Sigmoid colon (tissue), 7 donors: ENCODE measurements at places on chromosomes 12 and 14.

DNA sequence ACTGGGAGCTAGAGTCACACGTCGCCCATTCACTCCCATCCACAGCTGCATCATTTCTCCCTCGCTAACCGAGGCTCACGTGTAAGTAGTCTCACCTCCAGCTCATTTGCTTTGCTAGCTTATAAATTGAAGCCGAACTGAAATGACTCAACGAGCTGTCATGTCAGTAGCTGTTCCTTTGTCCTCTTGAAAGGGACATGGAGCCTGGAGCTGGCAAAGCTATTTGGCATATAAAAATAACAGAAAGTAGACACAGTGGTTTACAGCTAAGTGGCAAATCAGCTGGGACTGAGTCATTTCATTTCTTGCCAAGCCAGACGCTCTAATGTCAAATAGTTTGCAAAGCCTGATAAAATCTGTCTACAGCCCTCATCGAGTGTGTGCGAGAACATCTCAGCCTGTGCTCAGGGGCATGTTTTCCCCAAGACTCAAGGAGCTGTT, 114.4 kb upstream of the TMEM233 start:
- no peak for DNase-seq
- H3K27ac ChIP-seq: no peak overlapping the region
- no peaks in the 10 kb centered on the region for H3K4me1 ChIP-seq
- no peaks in the 10 kb centered on the region for H3K36me3 ChIP-seq
- H3K27me3 ChIP-seq: no peaks in the 10 kb centered on the region

GRCh38 chr14:41825622-41826021, 218.9 kb downstream of the LRFN5 start:
- no peak overlapping the region for H3K27ac ChIP-seq
- no peak for DNase-seq
- H3K27me3 ChIP-seq: no peaks in the 10 kb centered on the region
- no peak overlapping the region for H3K4me3 ChIP-seq

DNA sequence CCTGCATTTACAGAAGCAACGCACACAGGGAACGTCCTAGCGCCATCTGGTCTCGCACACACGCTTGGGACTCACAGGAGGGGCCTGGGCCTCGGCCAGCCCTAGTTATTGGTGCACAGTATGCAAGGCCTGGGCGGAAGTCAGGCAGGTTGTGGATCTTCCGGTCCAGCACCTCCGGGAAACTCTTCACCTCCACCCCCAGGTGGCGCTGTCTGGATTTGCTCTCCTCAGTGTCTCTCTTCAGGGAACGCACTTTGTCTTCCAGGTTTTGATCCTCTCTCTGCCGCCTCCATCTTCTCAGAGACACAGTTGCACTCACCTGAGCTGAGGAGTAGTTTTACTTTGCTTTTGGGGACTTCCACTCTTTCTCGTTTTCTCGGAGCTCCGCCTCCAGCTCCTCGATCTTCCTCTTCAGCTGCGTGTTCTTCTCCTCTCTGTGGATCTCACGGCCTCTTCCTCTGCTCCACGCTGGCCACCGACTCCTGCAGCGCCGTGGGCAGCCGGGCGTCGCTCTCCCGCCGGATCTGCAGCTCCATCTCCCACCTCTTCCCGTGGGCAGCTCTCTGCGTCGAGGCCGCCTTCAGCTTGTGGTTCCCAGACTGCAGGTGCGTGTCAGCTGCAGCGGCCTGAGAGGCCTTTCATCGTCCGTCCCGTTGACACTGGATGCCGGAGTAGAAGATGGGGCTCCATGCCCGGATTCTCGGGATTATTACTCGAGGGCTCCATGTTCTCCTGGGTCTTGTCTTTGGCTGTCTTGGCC, 933.8 kb downstream of the TMEM121 start:
- no peak overlapping the region for H3K4me3 ChIP-seq
- H3K27me3 ChIP-seq: no peaks in the 10 kb centered on the region
- no peak for DNase-seq
- H3K27ac ChIP-seq: no peak overlapping the region

- H3K4me3 ChIP-seq: peak overlapping the region; percentile 53
- DNase-seq: no peak
- no peaks in the 10 kb centered on the region for H3K27me3 ChIP-seq
- no peaks in the 10 kb centered on the region for H3K36me3 ChIP-seq
- H3K27ac ChIP-seq: peak overlapping the region; percentile 85
- H3K4me1 ChIP-seq: no peaks in the 10 kb centered on the region
Measured at GRCh38 chr14:63205044-63205575, 867 bp downstream of the RHOJ start.

GRCh38 chr14:35390577-35391387, 13.8 kb downstream of the NFKBIA start:
- peaks cover 27% of the 10 kb centered on the region for H3K4me1 ChIP-seq
- no peak overlapping the region for H3K27ac ChIP-seq
- no peak overlapping the region for H3K4me3 ChIP-seq
- no peaks in the 10 kb centered on the region for H3K27me3 ChIP-seq
- DNase-seq: no peak
- no peaks in the 10 kb centered on the region for H3K36me3 ChIP-seq

- H3K4me3 ChIP-seq: no peak overlapping the region
- no peak for DNase-seq
- peaks cover 9% of the 10 kb centered on the region for H3K4me1 ChIP-seq
- H3K27me3 ChIP-seq: no peaks in the 10 kb centered on the region
Measured at GRCh38 chr12:54156578-54156977, 32.2 kb downstream of the SMUG1 start.

DNA sequence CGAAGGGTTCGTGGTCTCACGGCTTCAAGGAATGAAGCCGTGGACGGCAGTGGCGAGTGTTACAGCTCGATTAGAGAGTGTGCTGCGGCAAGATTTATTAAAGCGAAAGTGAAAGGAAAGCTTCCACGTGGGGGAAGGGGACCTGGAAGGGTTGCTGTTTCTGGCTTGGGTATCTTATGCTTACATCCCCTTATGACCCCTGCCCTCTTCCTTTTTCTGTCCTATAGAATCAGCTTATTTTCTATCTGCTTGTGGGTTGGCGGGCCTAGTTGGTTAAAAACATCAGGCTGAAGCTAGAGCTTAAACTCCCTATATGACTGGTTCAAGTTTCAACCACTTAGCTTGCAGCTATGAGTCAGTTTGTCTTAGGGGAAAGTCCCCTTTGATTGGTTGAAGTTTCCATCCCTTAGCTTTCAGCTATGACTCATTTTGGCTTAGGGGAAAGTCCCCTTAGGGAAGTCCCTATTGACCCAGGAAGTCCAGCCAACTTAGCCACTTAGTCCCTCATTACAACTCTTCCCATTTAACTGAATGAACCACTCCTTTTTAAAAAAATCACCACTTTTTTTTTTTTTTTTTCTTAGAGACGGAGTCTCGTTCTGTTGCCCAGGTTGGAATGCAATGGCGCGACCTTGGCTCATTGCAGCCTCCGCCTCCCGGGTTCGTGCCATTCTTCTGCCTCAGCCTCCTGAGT, 1494.7 kb upstream of the TMEM132C start:
- H3K27me3 ChIP-seq: no peaks in the 10 kb centered on the region
- H3K4me3 ChIP-seq: peak overlapping the region; percentile 25
- H3K4me1 ChIP-seq: no peaks in the 10 kb centered on the region
- peak overlapping the region; percentile 21 for H3K27ac ChIP-seq
- H3K36me3 ChIP-seq: no peaks in the 10 kb centered on the region

DNA sequence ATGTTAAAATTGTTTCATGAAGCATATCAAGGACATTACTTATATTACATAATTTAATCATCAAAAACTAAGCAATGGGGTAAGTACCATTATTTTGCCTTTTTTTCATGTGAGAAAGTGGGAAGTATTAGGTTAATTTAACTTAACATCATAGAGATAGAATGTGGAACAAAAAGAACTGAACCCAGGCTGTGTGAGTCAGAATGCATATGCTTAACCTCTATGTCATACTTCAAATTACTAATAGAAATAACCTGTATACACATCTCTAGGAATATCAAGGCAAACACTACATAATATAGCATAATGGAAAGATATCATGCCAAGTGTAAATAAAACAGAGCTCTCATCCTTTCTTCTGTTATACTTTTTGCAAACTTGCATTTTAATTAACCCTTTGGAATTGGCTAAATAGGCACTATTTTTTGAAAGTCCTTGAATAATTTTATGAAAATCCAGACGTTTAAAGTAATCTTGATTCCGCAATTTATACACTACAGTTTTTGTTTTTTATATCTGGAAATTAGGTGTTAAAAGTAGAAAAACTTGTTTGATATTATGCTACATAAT, 777.7 kb downstream of the SLC6A15 start:
- no peak for DNase-seq
- no peak overlapping the region for H3K27ac ChIP-seq
- H3K4me3 ChIP-seq: no peak overlapping the region
- no peaks in the 10 kb centered on the region for H3K27me3 ChIP-seq

DNA sequence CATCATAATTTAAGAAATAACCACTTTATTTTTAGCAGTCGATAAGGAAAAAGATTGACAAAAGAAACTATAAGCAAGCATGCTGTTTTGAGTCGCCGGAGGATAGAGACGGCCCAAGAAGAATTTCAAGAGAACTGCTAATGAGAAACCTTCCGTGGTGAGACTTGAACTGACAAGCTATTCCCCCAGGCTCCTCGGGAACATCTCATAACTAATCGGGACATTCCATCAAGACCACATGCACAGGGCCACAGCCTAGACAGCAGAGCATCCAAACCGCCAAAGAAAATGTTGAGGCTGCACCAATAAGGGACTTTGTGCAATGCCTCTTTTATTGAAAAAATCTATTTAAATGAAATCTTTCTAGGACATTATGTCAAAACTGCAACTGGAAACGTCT, 51.0 kb downstream of the YEATS4 start:
- no peaks in the 10 kb centered on the region for H3K4me1 ChIP-seq
- no peaks in the 10 kb centered on the region for H3K36me3 ChIP-seq
- no peak overlapping the region for H3K27ac ChIP-seq
- DNase-seq: no peak

GRCh38 chr14:64388533-64389285, 556 bp downstream of the MTHFD1 start:
- peaks cover 18% of the 10 kb centered on the region for H3K4me1 ChIP-seq
- H3K36me3 ChIP-seq: no peaks in the 10 kb centered on the region
- peak overlapping the region; percentile 88 for H3K27ac ChIP-seq
- no peaks in the 10 kb centered on the region for H3K27me3 ChIP-seq

GRCh38 chr12:4049298-4050080, 176.3 kb upstream of the PARP11 start:
- no peaks in the 10 kb centered on the region for H3K27me3 ChIP-seq
- DNase-seq: no peak
- H3K4me1 ChIP-seq: no peaks in the 10 kb centered on the region
- no peaks in the 10 kb centered on the region for H3K36me3 ChIP-seq

DNA sequence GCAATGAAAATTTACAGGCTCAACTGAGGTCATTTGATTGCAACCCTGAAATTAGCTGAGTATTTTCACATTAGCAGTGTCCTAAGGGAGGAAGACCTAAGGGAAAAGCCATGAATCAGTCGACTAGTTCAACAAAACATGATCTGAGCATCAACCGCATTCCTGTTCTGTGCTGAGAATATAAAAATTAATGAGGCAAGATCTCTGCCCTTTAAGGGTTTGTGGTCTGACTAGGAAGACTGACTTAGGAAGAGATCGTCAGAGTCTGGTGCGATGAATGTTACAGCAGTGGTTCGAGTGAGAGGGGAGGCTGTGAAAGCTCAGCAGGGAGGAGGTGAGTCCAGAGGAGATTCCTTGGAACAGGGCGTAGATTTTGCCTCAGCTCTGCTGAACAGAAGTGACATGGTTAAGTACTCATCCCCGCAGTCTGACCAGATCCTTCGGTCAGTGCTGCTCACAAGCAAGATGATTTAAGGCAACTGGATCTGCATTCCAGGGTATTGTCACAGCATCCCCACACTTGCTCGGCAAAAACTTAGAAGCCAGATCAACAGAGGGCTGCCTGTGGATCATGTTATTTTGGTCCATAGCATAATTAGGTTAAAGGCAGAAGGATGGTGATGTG, 49.6 kb downstream of the BMAL2 start:
- no peaks in the 10 kb centered on the region for H3K4me1 ChIP-seq
- no peak overlapping the region for H3K27ac ChIP-seq
- no peaks in the 10 kb centered on the region for H3K36me3 ChIP-seq

DNA sequence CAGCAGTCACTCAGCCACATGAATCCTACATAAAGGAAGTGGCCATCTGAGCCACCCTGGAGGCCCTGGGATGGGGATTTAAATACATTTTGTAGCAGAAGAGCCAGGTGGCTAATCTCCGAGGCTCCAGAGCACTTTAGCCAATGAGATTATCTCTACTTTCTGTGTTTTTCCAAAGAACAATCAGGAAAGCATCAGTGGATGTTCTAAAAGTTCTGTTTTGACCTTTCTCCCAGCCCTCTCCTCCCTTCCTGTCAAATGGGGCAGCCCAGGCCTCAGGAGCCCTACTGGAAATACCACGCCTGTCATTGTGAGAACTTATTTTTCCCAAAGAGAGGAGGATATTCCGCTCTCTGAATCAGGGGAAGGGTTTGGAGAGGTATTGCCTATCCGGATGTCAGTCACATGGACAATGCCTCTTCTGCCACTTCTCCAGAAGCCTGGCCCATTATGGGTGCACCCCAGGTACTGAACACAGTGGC, 336.8 kb upstream of the FKBP4 start:
- no peaks in the 10 kb centered on the region for H3K27me3 ChIP-seq
- H3K36me3 ChIP-seq: peaks cover 81% of the 10 kb centered on the region
- no peaks in the 10 kb centered on the region for H3K4me1 ChIP-seq
- no peak overlapping the region for H3K27ac ChIP-seq
- no peak for DNase-seq
- H3K4me3 ChIP-seq: no peak overlapping the region

DNA sequence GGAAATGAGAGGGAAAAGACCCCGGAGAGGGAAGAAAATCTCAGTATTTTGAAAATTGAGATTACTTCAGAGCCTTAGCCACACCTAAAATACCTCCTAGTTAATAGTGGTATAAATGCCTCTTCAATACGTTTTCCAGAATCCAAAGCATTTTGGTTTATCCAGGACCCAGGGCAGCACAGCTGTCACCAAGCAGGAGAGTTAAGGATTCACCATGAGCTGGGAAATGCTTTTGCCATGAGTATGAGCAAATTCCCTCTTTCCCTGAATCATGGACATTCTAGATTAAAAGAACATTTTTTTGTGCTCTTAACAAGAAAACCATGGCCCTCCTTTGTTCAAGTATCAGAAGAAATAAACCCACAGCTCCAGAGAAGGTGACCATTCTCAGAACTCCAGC, 21.8 kb upstream of the RTRAF start:
- DNase-seq: no peak
- no peaks in the 10 kb centered on the region for H3K27me3 ChIP-seq
- H3K4me1 ChIP-seq: peaks cover 20% of the 10 kb centered on the region
- H3K36me3 ChIP-seq: no peaks in the 10 kb centered on the region

GRCh38 chr12:24198070-24198469, 248.6 kb upstream of the SOX5 start:
- no peaks in the 10 kb centered on the region for H3K36me3 ChIP-seq
- no peaks in the 10 kb centered on the region for H3K27me3 ChIP-seq
- no peak overlapping the region for H3K27ac ChIP-seq
- no peaks in the 10 kb centered on the region for H3K4me1 ChIP-seq
- no peak overlapping the region for H3K4me3 ChIP-seq
- DNase-seq: no peak

DNA sequence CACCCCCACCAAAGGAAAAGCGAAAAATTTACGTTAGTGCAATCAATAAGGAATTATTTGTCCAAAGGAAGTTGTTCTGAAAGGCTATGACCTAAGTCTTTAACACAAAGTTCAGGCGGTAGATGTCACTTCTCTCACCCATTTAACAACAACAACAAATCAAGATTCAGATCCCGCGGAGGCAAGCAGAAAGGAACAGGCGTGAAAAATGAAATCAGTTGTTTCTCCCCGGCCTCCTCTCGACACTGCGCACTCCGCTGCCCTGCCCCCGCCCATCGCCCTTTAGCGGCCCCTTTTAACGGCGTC, 1.4 kb downstream of the DENND5B start:
- H3K4me3 ChIP-seq: peak overlapping the region; percentile 61
- H3K4me1 ChIP-seq: peaks cover 22% of the 10 kb centered on the region
- no peaks in the 10 kb centered on the region for H3K27me3 ChIP-seq
- no peak for DNase-seq
- peak overlapping the region; percentile 99 for H3K27ac ChIP-seq

GRCh38 chr14:70515811-70516210, 19.0 kb downstream of the ADAM20 start:
- no peak overlapping the region for H3K27ac ChIP-seq
- no peaks in the 10 kb centered on the region for H3K27me3 ChIP-seq
- no peaks in the 10 kb centered on the region for H3K4me1 ChIP-seq
